A549 treated with CORT108297 at 1 μM for 4 hours (cell line): ENCODE measurements at places on chromosomes 1 and 21. TPM values are rescaled to one million over a fixed set of nuclear protein-coding genes. Genes with fewer than 3 reads are reported as not detected.

BEND5 gene
- total RNA-seq = not detected in 5 replicates

CFAP74 gene
- total RNA-seq = 0.06 to 0.08 TPM (median 0.07 TPM) in 3 of 5 replicates, not detected in the others

OR2L5 gene
- not detected in 5 replicates for total RNA-seq

HCRTR1 gene
- total RNA-seq = 0.04 TPM in 1 of 5 replicates, not detected in the others

SPRR1B gene
- total RNA-seq = not detected in 5 replicates

CRYAA gene
- total RNA-seq = 0.18 TPM in 1 of 5 replicates, not detected in the others
